ENCODE measurements at places on chromosomes 1 and 21.

GRCh38 chr1:47378147-47378546 is 37.9 kb upstream of the FOXE3 start:
- DNase-seq = peak; percentile 82

DNA sequence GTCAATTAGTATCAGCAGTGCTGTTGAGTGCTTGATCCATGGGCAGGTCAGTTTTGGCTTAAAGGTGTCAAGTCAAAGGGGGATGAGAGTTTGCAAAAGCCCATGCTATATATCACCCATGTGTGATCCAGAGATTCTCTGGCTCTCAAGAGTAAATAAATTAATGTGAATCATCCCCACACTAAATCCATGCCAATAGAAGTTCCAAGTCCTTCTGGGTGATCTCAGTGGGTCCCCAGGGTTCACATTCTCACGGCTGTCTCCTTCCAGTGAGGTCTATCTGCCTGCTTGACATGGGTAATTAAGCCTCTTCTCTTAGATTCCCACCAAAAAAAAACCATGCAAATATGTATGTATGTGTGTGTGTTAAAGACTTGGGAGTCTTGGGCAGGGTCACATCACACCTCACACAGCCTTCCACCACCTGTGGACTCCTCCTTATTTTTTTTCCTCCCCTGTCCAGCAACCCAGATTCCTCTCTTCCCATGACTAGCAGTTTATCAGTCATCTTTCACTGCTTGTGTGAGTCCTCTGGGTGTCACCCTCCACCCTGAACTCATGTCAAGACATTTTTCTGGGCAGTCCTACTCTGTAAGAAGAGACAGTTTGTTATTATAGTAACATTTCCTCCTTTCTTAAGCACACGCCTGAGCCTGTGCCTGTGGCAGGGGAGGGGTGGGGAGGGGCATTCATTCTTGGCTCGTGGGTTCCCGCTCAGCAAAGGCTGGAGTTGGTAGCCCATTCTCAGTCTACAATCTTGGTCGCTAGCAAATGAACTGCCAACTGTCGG is 14.3 kb upstream of the S100A11 start:
- peak; percentile 40 for DNase-seq

- DNase-seq = no peak
These were observed 14.4 kb upstream of the TOMM20 start for GRCh38 chr1:235142991-235143390.

DNA sequence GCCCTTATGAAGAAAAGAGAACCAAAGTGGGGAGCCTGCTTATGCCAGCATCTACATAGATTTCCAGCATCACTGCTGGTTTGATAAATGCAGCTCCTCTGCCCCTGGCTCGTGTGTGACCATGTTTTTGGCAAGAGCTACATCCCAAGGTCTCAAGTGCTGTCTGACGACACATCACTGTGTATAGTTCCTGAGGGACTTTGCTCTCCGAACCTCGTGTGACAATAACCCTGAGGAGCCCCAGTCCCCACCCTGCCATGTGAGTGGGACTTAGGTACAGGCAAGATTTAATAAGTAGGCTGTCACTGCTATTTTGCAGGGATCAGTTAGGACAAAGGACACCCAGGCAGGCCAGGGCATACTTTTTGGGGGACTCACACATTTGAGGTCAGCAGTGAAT is 28.8 kb upstream of the RERE start:
- no peak for DNase-seq

- no peak for DNase-seq
These were observed 9.4 kb upstream of the SESN2 start for GRCh38 chr1:28249866-28250295.

Measured in iris pigment epithelial cell (primary cell).